ENCODE measurements at places on chromosomes 16 and 17.

DNA sequence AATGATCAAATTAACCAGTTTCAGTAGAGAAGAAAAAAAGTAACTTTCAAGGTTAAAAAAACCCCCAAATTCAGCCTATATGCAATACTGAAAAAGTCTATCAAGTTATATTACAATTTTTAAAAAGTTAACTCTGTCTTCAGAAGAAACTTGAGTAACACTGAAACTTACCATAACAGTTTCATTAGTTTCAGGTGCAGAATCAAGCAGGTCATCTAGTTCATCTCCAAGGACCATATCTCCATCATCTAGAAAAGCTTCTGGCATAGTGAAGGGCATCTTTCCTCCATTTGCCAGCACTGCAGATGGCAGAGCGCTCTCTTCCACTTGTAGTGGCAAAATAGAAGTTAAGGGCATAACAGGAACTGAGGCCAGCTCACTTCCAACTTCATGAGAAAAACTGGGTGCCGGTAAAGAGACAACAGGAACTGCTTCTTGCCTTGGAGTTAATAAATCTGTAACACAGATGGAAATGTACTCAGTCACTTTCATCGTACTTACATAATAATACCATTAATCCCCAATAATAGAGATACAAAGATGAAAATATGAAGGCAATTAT lies 22.9 kb downstream of the ZC3H7A start:
- no peak for DNase-seq

- DNase-seq = no peak
Measured at GRCh38 chr17:49596613-49597244, 21.1 kb downstream of the NXPH3 start.

DNA sequence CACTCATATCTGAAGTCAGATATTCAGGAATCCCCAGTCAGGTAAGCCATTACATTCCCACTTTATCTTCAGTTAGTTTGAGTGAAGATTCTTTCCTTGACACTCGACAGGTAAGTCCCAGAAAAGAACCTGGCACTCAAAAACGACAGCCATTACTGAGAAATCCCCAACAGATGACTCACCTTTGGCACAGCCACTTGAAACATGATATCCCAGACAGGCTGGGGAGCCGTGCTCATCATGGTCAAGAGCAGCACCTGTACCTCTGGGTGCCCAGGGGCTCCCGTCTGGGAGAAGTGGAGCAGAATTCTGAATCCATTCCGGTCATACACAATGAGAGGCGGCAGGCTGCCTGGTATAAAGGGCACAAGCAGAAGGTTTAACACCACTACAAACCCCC lies 16.8 kb upstream of the COG7 start:
- no peak for DNase-seq

GRCh38 chr17:74682471-74683190 lies 30.1 kb downstream of the CD300LF start:
- no peak for DNase-seq

- no peak for DNase-seq
Measured at GRCh38 chr16:49980166-49980565, 44.9 kb upstream of the CNEP1R1 start.

Measured in activated CD8-positive, alpha-beta memory T cell treated with anti-CD3 and anti-CD28 coated beads, Interleukin-2, amount 10 ng/mL, durations not matched to agents 7 days and 5 days (primary cell).